HCEC 1CT (cell line): ENCODE measurements at places on chromosomes 12 and 14.

DNA sequence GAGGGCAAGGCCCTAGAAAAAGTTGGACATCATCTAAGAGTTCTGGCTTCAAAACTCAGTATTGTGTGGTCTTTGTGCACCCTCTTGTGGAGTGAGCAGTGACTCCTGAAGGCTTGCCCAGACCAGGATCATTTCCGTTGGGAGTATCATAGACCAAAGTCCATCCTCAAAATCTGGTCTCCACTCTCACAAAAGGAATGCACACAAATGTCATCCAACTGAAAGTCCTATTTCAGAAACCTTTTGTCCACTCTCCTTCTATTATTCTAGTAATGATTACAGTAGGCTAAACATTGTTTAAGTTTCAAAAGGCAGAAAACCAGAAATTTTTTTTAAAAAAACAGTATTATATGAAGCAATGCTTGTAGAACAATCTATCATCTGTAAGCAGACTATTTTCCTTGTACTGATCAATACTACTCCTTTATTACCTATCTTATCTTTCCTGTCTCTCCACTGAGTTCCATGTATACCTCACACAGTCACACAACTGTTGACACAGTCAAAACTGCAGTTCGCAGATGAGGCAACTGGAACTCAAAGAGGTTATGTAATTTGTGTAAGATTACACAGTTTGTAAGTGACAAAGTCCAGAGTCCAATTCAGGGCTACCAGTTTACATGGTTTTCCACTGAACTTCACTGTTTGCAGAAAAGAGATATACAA, 41.4 kb downstream of the COX16 start:
- peak; percentile 52 for DNase-seq

DNA sequence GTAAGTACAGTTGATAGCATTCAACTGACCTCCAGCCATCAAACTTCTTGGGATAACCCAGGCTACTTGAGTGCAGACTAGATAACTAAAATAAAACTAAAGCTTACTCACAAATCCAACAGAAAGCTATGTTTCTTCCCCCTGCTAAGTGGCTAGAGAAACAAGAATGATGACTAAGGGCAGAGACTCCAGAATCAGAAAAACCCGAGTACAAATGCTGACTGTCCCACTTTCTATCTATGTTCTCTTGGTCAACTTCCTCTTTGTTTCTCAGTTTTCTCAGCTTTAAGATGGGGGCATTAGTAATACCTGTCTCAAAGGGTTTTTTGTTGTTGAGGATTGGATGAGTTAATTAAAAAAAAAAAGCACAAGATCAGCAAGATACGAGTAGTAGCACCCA, 6.1 kb upstream of the NUAK1 start:
- no peak for DNase-seq

DNA sequence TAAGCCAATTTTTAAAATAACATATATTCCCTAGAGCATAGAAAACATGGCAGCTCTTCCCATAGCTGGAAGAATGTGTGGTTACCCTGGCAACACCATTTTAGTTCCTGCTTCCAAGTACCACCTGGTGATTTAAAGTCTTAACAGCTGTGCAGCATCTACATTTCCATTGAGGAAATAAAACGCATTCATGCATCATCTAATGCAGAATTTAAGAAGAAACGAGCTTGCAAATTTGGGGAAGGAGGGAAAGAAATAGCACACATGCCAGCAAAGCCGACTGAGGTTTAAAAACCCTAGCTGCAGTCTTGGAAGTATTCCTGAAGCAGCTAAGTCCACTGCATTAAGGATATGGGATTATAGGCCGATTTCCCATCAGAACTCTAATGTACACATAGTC, 22.8 kb upstream of the SLC38A2 start:
- no peak for DNase-seq

- no peak for DNase-seq
Observed at GRCh38 chr12:45174595-45174994, 41.3 kb upstream of the ANO6 start.

DNA sequence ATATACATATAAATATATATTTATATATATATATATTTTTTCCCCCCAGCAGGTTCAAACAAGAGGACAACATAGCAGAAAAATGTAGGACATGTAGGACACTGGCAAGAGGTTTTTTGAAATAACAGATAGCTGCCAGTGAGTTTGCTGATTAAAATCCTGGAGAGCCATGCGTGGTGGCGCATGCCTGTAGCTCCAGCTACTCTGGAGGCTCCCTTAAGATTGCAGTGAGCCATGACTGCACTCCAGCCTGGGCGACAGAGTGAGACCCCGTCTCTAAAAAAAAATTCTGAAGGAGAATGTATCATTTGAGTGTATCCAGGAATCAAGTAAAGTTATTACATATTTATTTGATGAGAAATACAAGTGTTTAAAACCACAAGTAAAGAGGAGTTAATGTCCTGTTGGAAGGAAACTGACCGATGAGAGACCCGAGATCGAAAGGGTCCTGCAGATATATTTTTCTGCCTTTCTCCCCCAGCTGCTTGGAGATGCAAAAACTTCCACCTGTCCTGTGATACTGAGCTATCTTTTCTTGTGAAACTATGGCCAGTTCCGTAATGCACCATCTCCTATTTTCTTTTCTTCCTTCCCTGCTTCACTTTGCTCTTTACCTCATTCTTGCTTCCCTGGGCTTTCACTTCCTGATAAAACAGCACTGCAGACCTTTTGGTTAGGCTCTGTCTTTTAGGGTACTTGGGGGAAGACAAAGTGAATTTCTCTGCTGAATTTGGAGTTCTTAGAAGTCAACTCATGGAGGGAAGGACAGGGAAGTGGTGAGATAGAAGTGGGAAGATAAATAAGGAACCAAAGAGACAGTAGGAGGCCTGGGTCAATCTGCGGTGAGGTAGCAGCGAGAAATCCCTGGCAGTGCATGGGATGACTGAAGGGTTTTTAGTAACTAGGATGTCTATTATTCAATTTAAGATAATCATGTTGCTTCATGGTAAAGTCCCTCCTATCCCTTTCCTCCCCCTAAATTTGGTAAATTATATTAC, 41.2 kb upstream of the SLC2A13 start:
- DNase-seq = no peak

DNA sequence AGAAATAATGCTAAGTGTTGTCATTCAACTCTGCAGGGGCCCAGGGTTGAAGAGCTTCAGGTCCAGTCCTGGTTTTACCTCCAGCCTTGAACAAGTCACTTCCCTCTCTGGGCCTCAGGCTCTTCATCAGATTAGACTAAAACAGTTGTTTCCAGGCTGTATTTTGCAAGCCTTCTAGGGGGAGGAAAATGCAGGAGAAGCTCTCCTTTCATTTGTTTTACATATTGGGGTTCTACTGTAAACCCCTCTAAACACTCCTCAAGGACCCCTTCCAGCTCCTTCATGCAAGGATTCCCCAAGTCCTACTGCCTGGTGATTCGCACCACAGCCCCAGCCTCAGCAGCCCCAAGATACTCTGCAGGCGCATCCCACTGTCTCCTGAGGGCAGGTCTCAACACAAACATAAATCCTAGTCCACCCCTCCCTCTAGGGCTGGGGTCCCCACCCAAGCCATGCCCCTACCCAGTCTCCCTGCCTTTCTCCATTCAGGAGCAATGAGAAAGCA, 2.7 kb downstream of the SDR9C7 start:
- peak; percentile 45 for DNase-seq
